Thoracic aorta endothelial cell (primary cell): ENCODE measurements at places on chromosomes 4 and X. TPM values are rescaled to one million over a fixed set of nuclear protein-coding genes. Genes with fewer than 3 reads are reported as not detected.

Gene PAGE2B
- not detected in 2 replicates for total RNA-seq

Gene ATOH1
- not detected in 2 replicates for total RNA-seq

Gene ZXDA
- total RNA-seq, result 9.7 TPM in 2 replicates

Gene MAGEA12
- not detected in 2 replicates for total RNA-seq

Gene KLHL4
- 33.7 and 38.3 TPM in 2 replicates for total RNA-seq

Gene GRIA3
- total RNA-seq, result 0.07 TPM in 1 of 2 replicates, not detected in the other

Gene LAS1L
- total RNA-seq, result 29.3 and 32.9 TPM in 2 replicates

Gene NPNT
- under 0.01 TPM in 1 of 2 replicates, not detected in the other for total RNA-seq

Gene COX18
- total RNA-seq, result 16.6 and 28.9 TPM in 2 replicates

Gene GPR119
- total RNA-seq, result not detected in 2 replicates

Gene C4orf36
- 0.50 and 0.53 TPM in 2 replicates for total RNA-seq

Gene DAPP1
- total RNA-seq, result not detected in 2 replicates

Gene ARX
- not detected in 2 replicates for total RNA-seq

Gene GAB1
- 29.4 and 41.1 TPM in 2 replicates for total RNA-seq

Gene PLAC8
- total RNA-seq, result 0.22 TPM in 1 of 2 replicates, not detected in the other

Gene GPRIN3
- total RNA-seq, result 2.7 and 2.8 TPM in 2 replicates

Gene CCKAR
- not detected in 2 replicates for total RNA-seq

Gene AWAT2
- 0.07 and 0.13 TPM in 2 replicates for total RNA-seq

Gene CXorf49
- total RNA-seq, result not detected in 2 replicates
